T-helper 2 cell treated with Interferon-gamma antibody and Interleukin-4, amounts not matched to agents 5 μg/mL and 100 μg/mL, for 36 hours (primary cell): ENCODE measurements at places on chromosomes 12 and 14.

DNA sequence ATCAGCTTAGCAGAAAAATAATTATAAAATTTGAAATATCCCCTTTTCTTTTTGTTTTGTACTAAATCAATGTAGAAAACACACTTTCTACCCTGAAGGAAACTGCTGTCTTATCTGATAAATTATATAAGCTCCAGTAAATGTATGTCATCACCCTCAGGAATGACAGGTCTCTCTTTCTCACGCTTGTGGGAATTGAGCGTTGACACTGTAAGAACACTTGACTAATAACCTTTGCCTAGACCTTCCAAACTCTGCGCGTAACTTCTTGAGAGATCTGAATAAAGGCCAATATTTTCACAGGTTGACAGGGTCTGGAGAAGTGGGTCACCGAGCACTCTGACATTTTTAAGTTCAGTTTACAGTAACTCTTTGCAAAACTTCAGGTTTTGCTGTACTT lies 138.5 kb downstream of the BCAT1 start:
- no peak for DNase-seq

DNA sequence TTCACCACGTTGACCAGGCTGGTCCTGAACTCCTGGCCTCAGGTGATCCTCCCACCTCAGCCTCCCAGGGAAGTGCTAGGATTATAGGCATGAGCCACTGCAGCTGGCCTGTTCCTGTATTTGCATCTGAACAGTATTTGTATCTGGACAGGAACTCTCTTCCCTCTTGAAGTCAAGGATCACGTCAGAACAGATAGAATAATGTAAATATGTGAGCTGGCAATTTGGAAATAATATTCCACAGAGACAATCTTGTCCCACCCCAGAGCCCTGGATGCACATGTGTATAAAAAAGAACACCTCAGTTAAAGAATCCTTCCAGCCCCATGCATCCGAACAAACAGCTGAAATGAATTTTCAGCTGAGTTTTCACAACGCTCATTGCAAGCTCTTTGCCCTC lies 118.3 kb downstream of the VEZT start:
- no peak for DNase-seq

DNA sequence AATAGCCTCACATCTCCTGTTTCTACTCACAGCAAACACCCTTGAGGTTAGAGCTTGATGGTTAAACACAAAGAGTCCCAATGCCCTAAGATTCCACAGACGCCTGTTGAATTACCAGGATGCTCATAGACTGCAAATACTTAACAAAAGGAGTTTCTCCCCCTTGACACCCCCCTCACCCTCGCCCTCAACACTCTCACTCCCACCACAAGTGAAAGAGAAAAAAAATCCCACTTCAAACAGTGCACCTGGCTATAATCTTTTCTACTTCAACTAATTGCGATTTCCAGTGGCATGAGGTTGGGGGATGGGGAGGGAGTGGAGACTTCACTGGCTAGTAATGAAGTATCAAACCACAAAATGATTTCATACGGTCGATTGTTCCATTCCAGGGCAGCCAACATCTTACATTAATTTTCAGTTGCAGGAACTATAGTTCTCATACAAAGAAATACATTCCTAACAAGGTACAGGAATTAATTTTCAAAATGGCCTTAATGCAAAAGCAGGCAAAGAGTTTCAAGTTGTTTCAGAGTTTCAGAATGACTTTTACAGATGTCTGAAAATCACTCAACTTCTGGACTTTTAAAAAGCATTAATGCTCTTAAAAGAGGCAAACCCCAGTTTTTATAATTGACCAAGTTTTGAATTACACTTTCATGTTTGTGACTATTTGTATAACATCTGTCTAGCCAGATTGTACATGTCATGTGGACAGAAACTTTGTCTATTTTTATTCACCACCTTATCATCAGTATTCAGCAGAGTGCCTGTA lies 390.7 kb downstream of the C12orf75 start:
- no peak for DNase-seq

DNA sequence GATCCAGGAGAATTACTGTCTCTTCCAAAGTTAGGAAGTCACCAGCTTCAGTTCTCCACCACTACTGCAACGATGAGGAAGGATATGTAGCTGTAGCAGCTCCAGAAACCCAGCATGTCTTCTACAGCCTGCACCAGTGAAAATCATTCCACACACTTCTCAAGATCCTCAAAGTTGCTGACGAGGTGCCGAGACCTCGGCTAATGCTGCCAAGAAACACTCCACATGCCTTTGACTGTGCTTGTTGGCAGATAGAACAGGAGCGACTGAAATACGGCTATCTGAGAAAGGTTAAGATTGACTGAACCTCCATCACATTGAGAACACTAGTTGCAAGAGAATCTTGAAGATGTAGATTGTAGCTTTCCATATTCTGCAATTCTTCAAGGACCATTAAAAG lies 241.9 kb downstream of the PPFIA2 start:
- DNase-seq = no peak

GRCh38 chr12:117861691-117862090 lies 107.1 kb downstream of the KSR2 start:
- DNase-seq = no peak
